ENCODE measurements at places on chromosomes 4 and X. TPM values are rescaled to one million over a fixed set of nuclear protein-coding genes. Genes with fewer than 3 reads are reported as not detected.

Gene USP53
- total RNA-seq: 14.6 TPM

Gene PWWP3B
- total RNA-seq: 5.8 TPM

Gene DRD5
- total RNA-seq: not detected

Gene LINC00632
- 12.0 TPM for total RNA-seq

Gene ADH6
- total RNA-seq: not detected

Gene ADH1C
- not detected for total RNA-seq

Gene FGF2
- 27.7 TPM for total RNA-seq

Gene FABP2
- not detected for total RNA-seq
